ENCODE measurements at places on chromosomes 3 and 15.

- peak; percentile 49 for DNase-seq
Observed at GRCh38 chr3:197003461-197004385, 25.9 kb downstream of the MELTF start.

- no peak for DNase-seq
Observed at GRCh38 chr3:71122641-71123040, 460.9 kb downstream of the FOXP1 start.

DNA sequence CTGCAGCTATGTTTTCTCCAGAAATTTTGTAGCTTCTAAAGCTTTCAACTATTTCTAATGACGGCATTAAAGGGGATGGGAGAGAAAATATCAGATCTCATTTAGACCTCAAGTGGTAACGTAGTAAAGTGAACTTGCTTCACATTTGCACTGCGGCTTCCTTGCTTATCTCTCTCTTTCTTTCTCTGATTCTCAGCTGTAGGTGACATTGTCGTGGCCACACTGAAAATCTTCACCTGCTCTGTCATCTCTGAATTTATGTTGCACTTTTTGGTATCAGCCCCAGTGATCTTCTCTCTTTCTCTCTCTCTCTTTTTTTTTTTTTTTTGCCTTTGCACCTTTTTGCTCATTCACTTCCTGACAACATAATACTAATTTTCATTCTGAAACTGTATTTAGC, 254.1 kb upstream of the SATB1 start:
- peak; percentile 59 for DNase-seq

DNA sequence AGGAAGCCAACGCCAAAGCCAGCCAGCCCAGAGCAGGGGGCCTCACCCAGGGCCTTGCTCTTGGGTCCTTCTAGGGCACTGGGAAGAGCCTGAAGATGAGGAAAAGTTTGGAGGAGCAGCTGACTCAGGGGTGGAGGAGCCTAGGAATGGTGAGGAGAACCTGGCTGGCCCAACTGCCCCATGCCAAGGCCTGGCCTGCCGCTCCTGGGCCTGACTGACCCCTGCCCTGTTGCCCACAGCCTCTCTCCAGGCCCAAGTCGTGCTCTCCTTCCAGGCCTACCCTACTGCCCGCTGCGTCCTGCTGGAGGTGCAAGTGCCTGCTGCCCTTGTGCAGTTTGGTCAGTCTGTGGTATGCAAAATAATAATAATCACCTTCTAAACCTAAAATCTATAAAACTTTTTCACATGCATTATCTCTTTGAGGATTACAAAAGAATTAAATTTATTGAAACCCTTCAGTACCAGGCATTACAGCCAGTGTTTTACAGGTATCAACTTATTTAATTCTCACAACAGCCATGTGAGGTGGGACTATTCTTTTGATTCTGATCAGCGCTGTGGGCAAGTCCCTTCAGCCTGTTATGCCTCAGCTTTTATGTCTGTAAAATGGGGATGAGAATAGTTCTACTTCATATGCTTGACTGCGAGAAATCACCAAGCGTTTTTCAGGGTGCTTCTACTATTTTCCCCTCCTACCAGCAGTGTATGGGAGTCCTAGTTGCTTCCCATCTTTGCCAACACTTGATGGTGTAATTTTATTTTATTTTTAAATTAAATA, 1.6 kb downstream of the IL17RC start:
- no peak for DNase-seq

- DNase-seq, result no peak
Observed at GRCh38 chr3:120353463-120353862, 4.3 kb upstream of the LRRC58 start.

GRCh38 chr3:169430707-169431404, 232.7 kb downstream of the MECOM start:
- peak; percentile 10 for DNase-seq

- DNase-seq, result no peak
Observed at GRCh38 chr3:126005951-126006350, 37.0 kb downstream of the ROPN1B start.

DNA sequence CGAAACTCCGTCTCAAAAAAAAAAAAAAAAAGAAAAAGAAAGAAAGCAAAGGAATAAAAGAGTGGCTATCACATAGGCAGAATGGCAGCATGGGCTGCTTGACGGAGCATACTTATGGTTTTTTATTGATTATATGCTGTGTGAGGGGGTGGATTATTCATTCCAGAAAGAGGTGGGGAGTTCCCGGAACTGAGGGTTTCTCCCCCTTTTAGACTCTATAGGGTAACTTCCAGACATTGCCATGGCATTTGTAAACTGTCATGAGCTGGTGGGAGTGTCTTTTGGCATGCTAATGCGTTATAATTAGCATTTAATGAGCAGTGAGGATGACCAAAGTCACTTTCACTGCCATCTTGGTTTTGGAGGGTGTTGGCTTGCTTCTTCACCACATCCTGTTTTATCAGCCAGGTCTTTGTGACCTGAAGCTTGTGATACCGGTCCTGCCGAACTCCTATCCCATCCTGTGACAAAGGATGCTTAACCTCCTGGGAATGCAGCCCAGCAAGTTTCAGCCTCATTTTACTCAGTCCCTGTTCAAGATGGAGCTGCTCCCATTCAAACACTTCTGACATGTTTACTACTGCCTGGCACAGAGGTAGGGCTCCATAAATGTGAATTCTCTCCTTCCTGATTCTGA, 15.8 kb upstream of the ABHD17C start:
- DNase-seq, result no peak

All from stimulated activated CD4-positive, alpha-beta T cell treated with anti-CD3 and anti-CD28 coated beads, Interleukin-15, amount 100 ng/mL, for 24 hours (primary cell).